ENCODE measurements at places on chromosomes 11 and 22. TPM values are rescaled to one million over a fixed set of nuclear protein-coding genes. Genes with fewer than 3 reads are reported as not detected.

OR4D5 gene
- total RNA-seq, result not detected

NLRX1 gene
- 21.5 TPM for total RNA-seq

NCF4 gene
- 8.4 TPM for total RNA-seq

PUS3 gene
- 9.2 TPM for total RNA-seq

SLC22A6 gene
- total RNA-seq, result not detected

GAL gene
- total RNA-seq, result 8.1 TPM

TENM4 gene
- total RNA-seq, result 4.1 TPM

TIMM8B gene
- 27.8 TPM for total RNA-seq

TP53AIP1 gene
- not detected for total RNA-seq

SCGB1D2 gene
- not detected for total RNA-seq

SLC6A5 gene
- total RNA-seq, result not detected

IL17REL gene
- not detected for total RNA-seq

TRPT1 gene
- 88.5 TPM for total RNA-seq

TMEM138 gene
- total RNA-seq, result 10.4 TPM

MUC2 gene
- 0.34 TPM for total RNA-seq

KRTAP5-10 gene
- total RNA-seq, result not detected

CSNK2A3 gene
- 1.2 TPM for total RNA-seq

FOLH1 gene
- total RNA-seq, result 2.0 TPM

ZNF280B gene
- total RNA-seq, result 0.33 TPM

BDNF gene
- 0.17 TPM for total RNA-seq

TMEM45B gene
- 0.66 TPM for total RNA-seq

NDUFS3 gene
- 53.5 TPM for total RNA-seq

RFPL1 gene
- total RNA-seq, result not detected

- H3K27me3 ChIP-seq, result no peaks in the 10 kb centered on the region
- H3K36me3 ChIP-seq, result no peaks in the 10 kb centered on the region
- DNase-seq, result no peak
- no peak overlapping the region for H3K4me3 ChIP-seq
- H3K27ac ChIP-seq, result peak overlapping the region; percentile 5
Observed at GRCh38 chr11:67167719-67168118, 48.7 kb downstream of the KDM2A start.

GRCh38 chr11:19244621-19245020, 3.9 kb upstream of the E2F8 start:
- no peaks in the 10 kb centered on the region for H3K36me3 ChIP-seq
- peaks cover 59% of the 10 kb centered on the region for H3K27me3 ChIP-seq
- H3K27ac ChIP-seq, result no peak overlapping the region

GRCh38 chr11:90493379-90493778, 270.5 kb upstream of the CHORDC1 start:
- no peak overlapping the region for H3K27ac ChIP-seq
- H3K4me1 ChIP-seq, result no peaks in the 10 kb centered on the region
- DNase-seq, result no peak
- H3K4me3 ChIP-seq, result no peak overlapping the region

DNA sequence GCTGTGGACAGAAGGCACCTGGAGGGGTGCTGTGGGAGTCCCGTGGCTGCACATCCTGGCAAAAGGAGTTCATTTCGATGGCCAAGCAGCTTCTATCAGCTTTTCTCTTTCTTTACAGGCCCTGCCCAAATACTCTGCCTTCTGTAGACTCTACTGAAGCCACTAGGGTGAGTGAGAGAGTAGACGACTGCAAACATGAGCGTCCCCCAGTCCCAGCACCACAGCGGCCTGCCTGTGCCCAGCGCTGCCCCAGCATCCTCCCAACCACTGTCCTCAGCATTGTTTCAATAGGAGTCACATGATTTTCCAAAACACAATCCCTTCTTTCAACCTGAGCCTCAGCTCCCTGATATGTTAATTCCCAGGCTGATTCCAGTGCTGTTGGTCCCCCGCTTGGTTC, 110.0 kb downstream of the KIRREL3 start:
- H3K4me1 ChIP-seq, result no peaks in the 10 kb centered on the region
- no peaks in the 10 kb centered on the region for H3K27me3 ChIP-seq
- H3K36me3 ChIP-seq, result no peaks in the 10 kb centered on the region
- no peak overlapping the region for H3K4me3 ChIP-seq
- no peak for DNase-seq

DNA sequence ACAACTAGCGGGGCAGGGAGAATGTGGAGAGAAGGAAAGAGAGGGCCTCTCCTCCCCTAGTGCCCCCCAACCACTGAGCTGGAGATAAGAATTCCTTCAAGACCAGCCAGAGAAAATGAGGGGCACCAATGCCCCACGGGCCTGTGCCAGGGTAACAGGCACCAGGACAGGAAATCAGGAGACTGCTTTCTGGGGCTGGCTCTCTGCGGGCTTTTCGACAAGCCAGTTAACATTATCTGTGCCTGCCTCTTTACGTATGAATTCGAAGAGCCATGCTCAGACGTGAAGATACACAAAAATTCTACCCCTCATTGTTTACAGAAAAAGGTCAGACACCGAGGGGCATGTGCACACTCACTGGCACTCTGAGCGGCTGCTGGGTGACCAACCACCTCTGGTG, 52.1 kb downstream of the MYH9 start:
- H3K27ac ChIP-seq, result peak overlapping the region; percentile 98
- H3K36me3 ChIP-seq, result peaks cover 15% of the 10 kb centered on the region
- H3K4me1 ChIP-seq, result peaks cover 100% of the 10 kb centered on the region
- H3K4me3 ChIP-seq, result no peak overlapping the region
- DNase-seq, result no peak

DNA sequence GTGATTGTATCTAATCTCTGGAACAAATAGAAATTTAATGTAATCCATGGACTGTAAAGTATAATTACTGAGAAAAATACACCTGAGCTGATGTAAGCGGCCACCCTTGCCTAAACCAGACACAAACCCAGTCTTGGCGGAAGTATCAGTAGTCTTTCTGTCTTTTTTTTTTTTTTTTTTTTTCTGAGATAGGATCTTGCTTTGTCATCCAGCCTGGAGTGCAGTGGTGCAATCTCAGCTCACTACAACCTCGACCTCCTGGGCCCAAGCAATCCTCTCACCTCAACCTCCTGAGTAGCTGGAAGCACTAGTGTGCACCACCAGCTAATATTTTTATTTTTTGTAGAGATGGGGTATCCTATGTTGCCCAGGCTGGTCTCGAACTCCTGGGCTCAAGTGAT, 5.5 kb upstream of the CXCR5 start:
- H3K36me3 ChIP-seq, result no peaks in the 10 kb centered on the region
- no peaks in the 10 kb centered on the region for H3K27me3 ChIP-seq
- H3K4me3 ChIP-seq, result no peak overlapping the region

DNA sequence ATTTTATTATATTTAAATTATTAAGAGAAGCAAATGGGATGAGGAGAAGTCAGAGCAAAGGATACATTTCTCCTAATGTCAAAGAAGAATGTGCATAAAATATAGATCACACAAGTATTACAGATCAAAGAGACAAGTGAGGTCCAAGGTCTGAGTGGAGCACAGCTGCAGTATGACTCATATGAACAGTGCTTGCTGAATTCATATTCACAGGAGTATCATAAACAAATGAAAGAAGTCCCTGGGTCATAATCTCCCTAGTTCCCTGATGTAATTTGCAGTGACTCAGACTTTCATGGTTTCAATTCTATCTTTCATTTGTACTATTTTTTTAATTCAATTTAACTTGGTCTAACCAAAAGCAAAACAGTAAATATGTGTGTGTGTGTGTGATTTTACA, 499.0 kb upstream of the CCDC179 start:
- H3K27me3 ChIP-seq, result no peaks in the 10 kb centered on the region
- no peak overlapping the region for H3K27ac ChIP-seq
- no peak for DNase-seq
- H3K36me3 ChIP-seq, result no peaks in the 10 kb centered on the region

GRCh38 chr22:39352306-39352891, 2.6 kb downstream of the SYNGR1 start:
- H3K27me3 ChIP-seq, result no peaks in the 10 kb centered on the region
- H3K27ac ChIP-seq, result no peak overlapping the region
- peaks cover 29% of the 10 kb centered on the region for H3K4me1 ChIP-seq
- H3K36me3 ChIP-seq, result no peaks in the 10 kb centered on the region

GRCh38 chr11:63564056-63564774, 1.0 kb upstream of the PLAAT2 start:
- H3K4me1 ChIP-seq, result peaks cover 15% of the 10 kb centered on the region
- H3K36me3 ChIP-seq, result no peaks in the 10 kb centered on the region
- no peak for DNase-seq
- no peak overlapping the region for H3K4me3 ChIP-seq

- H3K36me3 ChIP-seq, result peaks cover 6% of the 10 kb centered on the region
- no peaks in the 10 kb centered on the region for H3K27me3 ChIP-seq
- DNase-seq, result no peak
- peaks cover 40% of the 10 kb centered on the region for H3K4me1 ChIP-seq
- H3K4me3 ChIP-seq, result peak overlapping the region; percentile 80
Observed at GRCh38 chr11:117143390-117143789, 697 bp upstream of the PAFAH1B2 start.

DNA sequence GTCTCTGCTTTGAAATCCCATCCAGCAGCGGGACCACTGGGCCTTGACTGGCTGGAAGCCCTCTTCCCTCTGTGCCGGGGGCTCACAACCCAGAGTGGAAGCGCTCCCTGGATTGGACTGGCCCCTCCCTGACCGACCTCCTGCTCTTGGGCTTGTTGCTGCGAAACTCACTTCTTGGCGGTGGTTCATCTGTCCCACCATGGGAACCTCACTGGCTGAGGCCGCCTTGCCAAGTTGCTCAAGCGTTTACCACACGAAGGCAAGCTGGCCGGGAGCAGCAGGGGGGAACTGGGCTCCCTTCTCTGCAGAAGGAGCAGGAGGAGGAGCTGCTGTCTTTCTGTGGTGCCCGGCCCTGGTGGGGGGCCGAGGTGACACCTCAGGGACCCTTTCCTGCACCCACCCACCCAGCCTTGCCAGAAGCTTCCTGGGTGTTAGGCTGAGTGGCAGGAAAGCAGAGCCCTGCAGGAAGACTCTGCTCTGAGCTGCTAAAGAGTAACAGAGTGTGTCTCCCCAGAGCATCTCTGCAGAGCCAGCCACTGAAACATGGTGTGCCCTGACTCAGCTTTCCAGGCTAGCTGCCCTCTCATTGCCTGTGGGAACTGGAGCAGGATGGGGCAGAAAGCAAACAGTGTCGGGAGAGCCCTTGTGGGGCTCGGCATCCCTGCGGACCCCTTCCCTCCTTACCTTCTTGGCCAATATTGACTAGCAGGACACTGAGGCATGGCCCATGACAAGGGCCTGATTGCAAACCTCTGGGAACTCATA, 88.5 kb upstream of the ALX4 start:
- no peaks in the 10 kb centered on the region for H3K36me3 ChIP-seq
- DNase-seq, result no peak
- H3K27ac ChIP-seq, result no peak overlapping the region
- H3K4me1 ChIP-seq, result no peaks in the 10 kb centered on the region

- H3K27me3 ChIP-seq, result no peaks in the 10 kb centered on the region
- peak; percentile 87 for DNase-seq
- H3K36me3 ChIP-seq, result no peaks in the 10 kb centered on the region
- no peak overlapping the region for H3K4me3 ChIP-seq
Observed at GRCh38 chr22:48391171-48391711, 1436.4 kb downstream of the BRD1 start.

GRCh38 chr11:33787076-33787475, 12.8 kb upstream of the FBXO3 start:
- no peaks in the 10 kb centered on the region for H3K36me3 ChIP-seq
- DNase-seq, result no peak
- H3K4me3 ChIP-seq, result no peak overlapping the region
- no peaks in the 10 kb centered on the region for H3K4me1 ChIP-seq

GRCh38 chr11:128784059-128784804, 82.9 kb downstream of the KCNJ1 start:
- no peak for DNase-seq
- no peak overlapping the region for H3K27ac ChIP-seq
- no peaks in the 10 kb centered on the region for H3K27me3 ChIP-seq
- H3K4me3 ChIP-seq, result no peak overlapping the region
- H3K36me3 ChIP-seq, result peaks cover 7% of the 10 kb centered on the region
- H3K4me1 ChIP-seq, result no peaks in the 10 kb centered on the region

- no peak overlapping the region for H3K4me3 ChIP-seq
- peak; percentile 81 for DNase-seq
Observed at GRCh38 chr22:43772831-43773230, 39.3 kb downstream of the EFCAB6 start.

- no peak overlapping the region for H3K27ac ChIP-seq
- no peak for DNase-seq
- H3K27me3 ChIP-seq, result no peaks in the 10 kb centered on the region
- H3K4me1 ChIP-seq, result peaks cover 28% of the 10 kb centered on the region
- H3K36me3 ChIP-seq, result no peaks in the 10 kb centered on the region
Observed at GRCh38 chr11:26976389-26976788, 17.5 kb upstream of the FIBIN start.

GRCh38 chr22:28351476-28351875, 328.2 kb downstream of the TTC28 start:
- H3K27me3 ChIP-seq, result no peaks in the 10 kb centered on the region
- H3K27ac ChIP-seq, result no peak overlapping the region
- H3K4me3 ChIP-seq, result no peak overlapping the region
- no peaks in the 10 kb centered on the region for H3K4me1 ChIP-seq
- no peak for DNase-seq

DNA sequence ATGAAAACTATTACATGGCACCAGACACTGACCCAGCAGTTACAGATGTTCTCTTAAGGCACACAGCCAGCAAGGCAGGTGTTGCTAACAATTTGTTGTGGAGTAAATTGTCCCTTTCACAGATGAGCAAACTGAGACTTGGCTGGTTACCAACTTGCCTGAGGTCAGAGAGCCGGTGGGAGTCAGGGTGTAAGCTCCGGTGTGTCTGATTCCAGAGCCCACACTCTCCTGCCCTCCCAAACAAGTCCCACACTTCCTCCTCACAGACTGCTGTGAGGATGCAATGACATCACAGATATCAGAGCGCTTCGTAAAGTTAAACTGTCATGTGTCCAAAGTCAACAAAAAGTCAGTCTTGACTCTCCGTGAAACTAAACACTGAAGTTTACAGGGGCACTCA, 12.5 kb downstream of the GDPD5 start:
- H3K4me1 ChIP-seq, result peaks cover 21% of the 10 kb centered on the region
- H3K36me3 ChIP-seq, result no peaks in the 10 kb centered on the region
- H3K4me3 ChIP-seq, result no peak overlapping the region
- DNase-seq, result no peak
- H3K27me3 ChIP-seq, result no peaks in the 10 kb centered on the region

GRCh38 chr11:80816966-80817365, 1376.1 kb upstream of the TENM4 start:
- H3K27ac ChIP-seq, result no peak overlapping the region
- no peaks in the 10 kb centered on the region for H3K36me3 ChIP-seq
- no peaks in the 10 kb centered on the region for H3K27me3 ChIP-seq
- DNase-seq, result no peak

DNA sequence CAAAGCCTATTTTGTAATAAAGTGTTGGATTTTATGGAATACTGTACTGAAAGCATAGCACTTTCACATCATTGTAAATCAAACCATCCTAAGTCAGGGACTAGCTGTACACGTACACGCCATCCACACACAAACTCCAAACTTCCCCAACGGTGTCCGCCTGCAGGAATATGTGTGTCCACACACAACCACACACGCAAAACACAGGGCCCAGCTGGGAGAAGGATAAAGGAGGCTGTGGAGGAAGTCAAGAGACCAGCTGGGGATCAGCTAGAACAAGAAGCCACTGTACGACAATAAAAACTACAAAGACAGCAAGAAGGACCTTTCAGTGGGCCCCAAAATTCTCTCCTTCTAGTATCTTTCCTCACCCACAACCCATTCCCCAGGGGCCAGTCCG, 1.6 kb downstream of the TRIM29 start:
- H3K27me3 ChIP-seq, result no peaks in the 10 kb centered on the region
- no peak for DNase-seq
- H3K4me3 ChIP-seq, result no peak overlapping the region
- H3K36me3 ChIP-seq, result no peaks in the 10 kb centered on the region
- no peaks in the 10 kb centered on the region for H3K4me1 ChIP-seq

All from esophagus muscularis mucosa (tissue), 4 donors.